Stimulated activated memory B cell treated with anti-CD40 and anti-IgM and Interleukin-4, amounts not matched to agents 10 μg/mL and 1 μg/mL and 100 μg/mL, for 72 hours (primary cell): ENCODE measurements at places on chromosomes 13 and 19.

GRCh38 chr13:66578305-66578704, 651.8 kb downstream of the PCDH9 start:
- ATAC-seq = no peak
- H3K36me3 ChIP-seq = no peaks in the 10 kb centered on the region
- H3K4me3 ChIP-seq = no peak overlapping the region

DNA sequence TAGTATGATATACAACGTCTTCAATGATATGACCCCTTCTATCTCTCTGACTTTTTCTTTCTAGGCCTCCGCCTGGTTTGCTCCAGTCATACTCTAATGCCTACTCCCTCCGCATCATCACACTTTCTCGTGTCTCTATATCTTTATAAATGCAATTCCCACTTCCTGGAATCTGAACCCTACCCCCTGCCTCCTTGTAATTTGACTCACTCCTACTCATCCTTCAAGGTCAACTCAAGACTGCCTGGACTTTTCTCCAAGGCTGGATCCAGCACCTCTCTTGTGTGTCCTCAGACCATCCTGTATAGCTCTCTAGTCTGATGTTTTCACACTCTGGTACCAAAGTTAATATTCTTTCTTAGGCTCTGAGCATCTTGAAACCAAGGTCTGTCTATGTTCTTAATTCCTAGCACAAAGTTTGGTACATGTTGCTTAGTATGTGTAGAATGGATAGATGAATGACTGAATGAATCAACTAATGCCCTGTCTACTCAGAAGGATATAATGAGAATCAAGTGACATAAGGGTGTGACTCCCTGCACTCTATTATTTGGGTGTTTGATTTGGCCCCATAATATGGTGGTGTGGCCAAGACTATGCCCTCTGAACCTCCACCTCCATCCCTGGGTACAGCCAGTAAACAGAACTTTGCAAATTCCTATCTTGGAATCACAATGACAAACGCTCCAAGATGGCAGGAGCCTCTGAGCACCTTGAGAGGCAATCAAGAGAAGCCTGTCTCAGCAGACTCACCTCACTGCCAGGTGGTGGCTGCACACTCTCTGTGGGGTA, 74.3 kb upstream of the SERP2 start:
- no peak overlapping the region for H3K27ac ChIP-seq
- H3K27me3 ChIP-seq = peaks cover 43% of the 10 kb centered on the region
- no peak for ATAC-seq

DNA sequence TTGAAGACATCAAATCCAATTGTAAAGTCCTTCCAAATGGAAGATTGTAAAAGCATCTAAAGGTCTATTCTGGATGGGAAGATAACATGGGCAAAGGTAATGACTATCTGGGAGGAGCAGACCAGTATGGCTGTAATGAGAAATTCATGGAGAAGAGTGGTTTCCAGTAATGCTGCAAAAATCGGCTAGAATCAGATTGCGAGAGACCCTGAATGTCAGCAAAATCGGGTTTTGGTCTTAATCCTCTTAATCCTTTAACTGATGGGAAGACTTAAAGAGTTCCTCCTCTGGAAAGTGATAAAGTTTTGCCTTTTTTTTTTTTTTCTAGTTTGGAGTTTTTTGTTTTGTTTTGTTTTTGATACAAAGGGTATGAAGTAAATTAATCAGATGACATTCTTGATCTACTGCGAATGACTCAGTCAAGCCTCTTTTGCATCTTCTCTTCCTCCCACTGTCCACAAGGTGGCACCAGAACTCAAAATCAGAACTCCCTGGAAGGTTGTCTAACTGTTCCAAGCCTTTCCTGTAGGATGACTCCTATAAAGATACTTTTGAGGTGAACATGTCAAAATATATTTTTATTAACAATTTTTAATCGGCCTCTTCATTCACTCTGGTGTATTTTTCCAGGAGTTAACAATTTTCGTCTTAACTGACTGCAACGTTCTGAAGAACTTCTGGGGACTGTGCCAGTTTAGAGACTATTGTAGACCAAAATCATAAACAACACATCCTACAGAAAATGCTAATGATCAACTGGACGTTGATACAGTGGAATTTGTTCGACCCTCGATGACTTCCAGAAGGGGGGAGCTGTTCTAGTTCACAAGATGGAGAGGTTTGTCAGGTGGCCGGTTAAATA, 213.3 kb upstream of the MIR17HG start:
- H3K27me3 ChIP-seq = no peaks in the 10 kb centered on the region
- no peaks in the 10 kb centered on the region for H3K4me1 ChIP-seq
- H3K27ac ChIP-seq = no peak overlapping the region
- H3K36me3 ChIP-seq = no peaks in the 10 kb centered on the region
- ATAC-seq = peak; percentile 59

DNA sequence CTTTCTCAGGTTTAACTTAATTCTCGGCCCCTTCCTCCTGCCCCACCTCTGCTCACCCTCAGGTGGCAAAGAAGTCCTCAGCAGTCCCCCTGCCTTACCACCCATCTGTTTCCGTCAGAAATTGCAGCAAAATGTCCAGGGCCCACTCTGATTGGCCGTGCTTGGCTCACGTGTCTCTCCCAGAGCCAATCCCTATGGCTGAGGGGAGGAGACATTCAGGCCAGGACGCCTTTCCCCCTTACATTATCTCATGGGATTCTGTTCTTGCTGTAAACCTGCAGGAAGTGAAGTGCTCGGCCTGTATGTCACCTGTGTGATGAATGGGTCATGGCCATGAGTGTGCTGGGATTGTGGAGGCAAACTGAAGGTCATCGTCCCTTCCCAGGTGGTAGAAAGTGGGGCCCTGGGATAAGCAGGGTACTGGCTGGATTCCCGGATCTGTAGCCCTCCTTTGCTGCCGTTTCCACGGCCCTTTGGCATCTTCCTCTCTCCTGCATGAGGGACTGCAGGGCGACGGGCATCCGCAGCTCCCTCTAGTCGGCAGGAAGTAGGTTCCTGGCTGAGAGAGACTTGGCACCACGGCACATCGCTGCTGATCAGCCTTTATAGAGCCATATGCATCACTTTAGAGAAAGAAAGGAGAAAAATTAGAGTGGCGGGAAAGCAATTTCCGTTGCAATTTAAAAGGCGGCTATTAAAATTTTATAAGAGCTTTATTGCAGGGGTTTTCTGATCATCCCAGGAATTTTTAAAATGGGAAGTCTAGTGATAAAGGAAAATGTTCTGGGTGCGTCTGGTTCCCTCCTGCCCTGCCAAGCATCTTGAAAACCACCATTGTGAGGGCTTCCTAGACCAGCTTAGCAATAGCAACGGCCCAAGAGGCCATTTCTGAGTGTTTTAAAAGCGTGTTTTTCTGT, 118.2 kb downstream of the SIPA1L3 start:
- H3K27ac ChIP-seq = peak overlapping the region; percentile 76
- no peaks in the 10 kb centered on the region for H3K27me3 ChIP-seq
- ATAC-seq = no peak
- no peak overlapping the region for H3K4me3 ChIP-seq
- H3K4me1 ChIP-seq = peaks cover 83% of the 10 kb centered on the region
- H3K36me3 ChIP-seq = peaks cover 25% of the 10 kb centered on the region

DNA sequence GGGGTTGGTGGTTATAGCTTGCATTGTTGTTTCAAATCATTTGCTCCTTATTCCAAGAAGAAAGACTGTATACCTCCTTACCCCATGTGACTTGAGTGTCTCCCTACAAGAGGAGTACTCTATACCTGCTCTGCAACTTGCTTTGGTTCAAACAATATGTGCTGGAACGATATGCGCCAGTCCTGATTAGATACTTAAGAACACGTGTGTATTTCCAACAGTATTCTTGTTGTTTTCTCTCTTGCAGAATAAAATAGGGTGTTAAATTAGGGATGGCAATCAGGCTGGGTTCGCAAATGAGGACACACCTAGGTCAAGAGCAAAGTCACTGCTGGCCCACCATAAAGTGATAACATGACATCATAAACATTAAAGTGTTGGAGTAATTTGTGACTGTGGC, 895.0 kb upstream of the SLITRK1 start:
- ATAC-seq = no peak
- no peaks in the 10 kb centered on the region for H3K4me1 ChIP-seq
- no peak overlapping the region for H3K27ac ChIP-seq
- H3K27me3 ChIP-seq = no peaks in the 10 kb centered on the region
- H3K4me3 ChIP-seq = no peak overlapping the region

DNA sequence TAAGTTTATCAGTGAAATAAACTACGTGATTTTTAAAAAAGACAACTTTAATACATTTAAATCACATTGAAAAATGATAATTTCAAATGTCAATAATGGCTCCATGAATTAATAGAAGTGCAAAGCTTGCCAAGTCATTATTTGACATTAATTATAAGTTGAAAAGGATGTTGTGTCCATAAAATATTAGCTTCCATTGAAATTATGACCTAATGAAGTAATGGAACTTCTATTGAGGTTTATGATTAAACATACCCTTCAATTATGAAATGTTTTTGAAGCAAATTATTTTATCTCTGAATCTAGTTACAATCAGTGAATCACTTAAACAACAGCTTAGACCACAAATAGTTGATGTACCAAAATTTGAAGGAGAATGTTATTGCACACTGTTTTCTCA, 144.2 kb downstream of the SLITRK6 start:
- no peaks in the 10 kb centered on the region for H3K4me1 ChIP-seq
- H3K27me3 ChIP-seq = no peaks in the 10 kb centered on the region
- no peak overlapping the region for H3K27ac ChIP-seq
- no peaks in the 10 kb centered on the region for H3K36me3 ChIP-seq
- H3K4me3 ChIP-seq = no peak overlapping the region

GRCh38 chr13:27151798-27152599, 19.6 kb downstream of the USP12 start:
- peaks cover 23% of the 10 kb centered on the region for H3K36me3 ChIP-seq
- H3K4me1 ChIP-seq = peaks cover 79% of the 10 kb centered on the region
- H3K27ac ChIP-seq = peak overlapping the region; percentile 15
- no peak overlapping the region for H3K4me3 ChIP-seq
- no peaks in the 10 kb centered on the region for H3K27me3 ChIP-seq

DNA sequence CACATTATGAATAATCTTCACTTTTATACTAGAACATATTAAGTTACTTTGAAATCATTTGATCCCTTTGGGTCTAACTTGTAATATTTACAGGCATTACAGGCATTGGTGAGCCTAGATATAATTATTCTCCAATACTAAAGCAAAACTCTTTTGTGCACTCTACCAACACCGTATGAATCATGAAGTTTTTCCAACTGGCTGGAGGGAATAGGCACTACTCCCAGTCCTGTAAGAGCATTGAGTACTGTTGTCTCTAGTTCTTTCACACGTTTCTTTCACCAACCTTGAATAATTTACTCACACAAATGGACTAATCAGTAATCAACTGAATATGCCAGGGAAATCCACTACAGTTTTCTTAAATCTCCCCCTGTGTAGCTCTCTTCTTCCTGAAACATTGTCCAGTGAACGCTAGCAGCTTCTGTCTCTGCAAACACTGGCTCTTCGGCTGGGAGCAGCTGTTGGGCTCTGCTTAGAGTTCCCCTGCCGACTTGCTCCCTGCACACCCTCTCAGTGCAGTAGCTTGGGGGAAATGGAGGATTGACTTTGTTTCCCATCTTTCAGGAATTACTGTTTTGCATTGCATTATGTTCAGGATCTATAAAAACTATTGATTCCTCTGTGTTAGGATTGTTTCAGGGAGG, 476.7 kb downstream of the RFC3 start:
- H3K27me3 ChIP-seq = no peaks in the 10 kb centered on the region
- H3K4me3 ChIP-seq = no peak overlapping the region
- no peak for ATAC-seq
- no peak overlapping the region for H3K27ac ChIP-seq
- H3K4me1 ChIP-seq = no peaks in the 10 kb centered on the region
- H3K36me3 ChIP-seq = no peaks in the 10 kb centered on the region

DNA sequence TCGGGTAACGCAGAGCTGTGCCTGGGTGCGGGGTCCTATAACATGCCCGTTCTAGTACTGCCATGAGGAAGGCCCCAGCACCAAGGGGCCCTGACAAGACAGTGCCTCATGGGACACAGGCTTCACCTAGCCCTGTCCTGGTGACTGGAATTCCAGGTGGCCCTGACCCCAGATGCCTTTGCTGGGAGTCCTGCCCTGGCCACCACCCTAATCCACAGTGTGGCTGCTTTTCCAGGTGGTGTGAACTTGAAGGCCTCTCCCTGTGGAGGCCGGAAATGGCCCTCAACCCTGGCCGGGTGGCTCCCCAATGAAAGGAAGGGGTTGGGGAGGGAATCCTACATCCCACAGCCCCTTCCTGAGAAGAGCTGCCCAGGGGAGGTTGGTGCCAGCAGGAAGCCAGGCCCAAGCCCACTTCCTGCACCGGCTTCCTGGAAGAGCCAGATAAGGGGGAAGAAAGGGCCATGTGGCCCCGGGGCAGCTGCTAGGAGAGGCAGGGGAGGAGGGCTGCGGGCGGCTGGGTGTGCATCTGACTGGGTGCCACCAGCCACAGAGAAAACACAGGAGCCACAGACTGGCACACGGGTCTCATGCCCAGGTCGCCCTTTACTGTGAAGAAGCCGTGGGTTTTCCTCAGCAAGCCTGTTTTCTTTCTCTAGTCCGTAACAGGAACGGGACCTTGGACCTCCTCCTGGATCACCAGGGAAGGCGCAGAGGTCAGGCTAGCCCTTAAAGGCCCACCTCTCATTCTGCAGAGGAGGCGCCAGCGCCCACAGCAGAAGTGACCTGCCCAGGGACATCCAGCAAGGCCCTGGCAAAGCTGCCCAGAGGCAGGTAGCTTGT, 4.7 kb downstream of the LSM4 start:
- no peak for ATAC-seq
- H3K4me3 ChIP-seq = no peak overlapping the region
- peak overlapping the region; percentile 87 for H3K27ac ChIP-seq
- peaks cover 61% of the 10 kb centered on the region for H3K4me1 ChIP-seq
- no peaks in the 10 kb centered on the region for H3K27me3 ChIP-seq

GRCh38 chr19:6983448-6983847, 37.8 kb downstream of the MBD3L2B start:
- H3K27me3 ChIP-seq = no peaks in the 10 kb centered on the region
- H3K27ac ChIP-seq = no peak overlapping the region
- H3K36me3 ChIP-seq = peaks cover 6% of the 10 kb centered on the region
- H3K4me3 ChIP-seq = no peak overlapping the region
- ATAC-seq = no peak

DNA sequence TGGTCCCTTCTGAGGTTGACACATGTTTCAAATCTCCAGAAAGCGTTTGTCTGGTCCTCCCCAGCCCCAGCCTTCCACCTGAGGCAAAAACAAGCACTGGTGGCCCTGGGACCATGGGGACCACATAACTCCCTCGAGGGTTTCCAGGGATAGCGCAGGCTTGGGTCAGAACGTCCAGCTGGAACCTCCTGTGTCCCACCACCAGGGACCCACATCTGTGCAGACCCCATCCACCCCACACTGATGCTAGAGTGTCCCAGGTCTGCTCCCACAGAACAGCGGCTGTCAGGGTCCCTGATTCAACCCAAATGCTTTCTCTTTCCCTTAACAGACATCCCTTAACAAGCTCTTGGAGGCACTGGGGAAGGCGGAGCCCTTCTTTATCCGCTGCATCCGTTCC, 29.6 kb upstream of the USE1 start:
- peaks cover 42% of the 10 kb centered on the region for H3K4me1 ChIP-seq
- peaks cover 45% of the 10 kb centered on the region for H3K36me3 ChIP-seq
- H3K27ac ChIP-seq = peak overlapping the region; percentile 93
- no peak overlapping the region for H3K4me3 ChIP-seq
